ENCODE measurements at places on chromosomes 1 and 21.

GRCh38 chr1:88036345-88037014 lies 647.6 kb upstream of the PKN2 start:
- no peak for DNase-seq

GRCh38 chr1:179824265-179824664 lies 53.3 kb downstream of the TOR1AIP2 start:
- DNase-seq, result no peak

DNA sequence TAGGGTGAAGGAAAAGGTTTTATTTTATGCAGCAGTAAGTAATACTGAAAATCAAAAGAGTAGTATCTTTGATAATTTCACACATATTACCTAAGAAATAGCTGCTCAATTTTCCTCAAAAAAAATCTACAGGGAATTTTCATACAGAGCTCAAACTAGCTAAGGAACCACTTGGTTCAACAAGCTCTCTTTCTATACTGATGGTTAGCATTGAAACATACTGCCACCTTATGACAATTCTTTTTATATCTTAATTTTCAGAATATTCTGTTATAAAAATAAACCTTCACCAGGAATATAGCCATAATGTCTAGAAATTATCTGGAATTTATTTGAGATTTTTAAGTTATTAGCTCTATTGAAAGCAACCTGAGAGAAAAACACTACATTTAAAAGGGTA lies 142.1 kb downstream of the DPYD start:
- no peak for DNase-seq

DNA sequence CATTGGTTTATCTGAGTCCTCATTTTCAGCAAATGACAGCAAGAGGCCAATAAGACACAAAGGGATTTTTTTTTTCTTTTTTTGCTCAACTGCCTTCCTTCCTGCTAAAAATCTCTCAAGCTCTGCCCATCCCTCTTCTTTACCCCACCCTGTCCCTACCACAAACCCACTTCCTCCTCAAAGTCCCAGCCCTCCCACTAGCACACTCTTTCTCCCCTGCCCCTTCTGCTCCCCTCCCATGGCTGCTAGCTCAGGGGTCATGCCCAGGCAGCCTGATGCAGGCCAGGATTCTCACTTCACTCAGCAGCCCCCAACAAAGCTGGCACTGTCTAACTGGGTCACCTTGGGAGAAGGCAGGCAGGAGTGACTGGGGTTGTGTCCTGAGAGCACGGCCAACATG lies 28.8 kb upstream of the PPP2R5A start:
- peak; percentile 24 for DNase-seq

DNA sequence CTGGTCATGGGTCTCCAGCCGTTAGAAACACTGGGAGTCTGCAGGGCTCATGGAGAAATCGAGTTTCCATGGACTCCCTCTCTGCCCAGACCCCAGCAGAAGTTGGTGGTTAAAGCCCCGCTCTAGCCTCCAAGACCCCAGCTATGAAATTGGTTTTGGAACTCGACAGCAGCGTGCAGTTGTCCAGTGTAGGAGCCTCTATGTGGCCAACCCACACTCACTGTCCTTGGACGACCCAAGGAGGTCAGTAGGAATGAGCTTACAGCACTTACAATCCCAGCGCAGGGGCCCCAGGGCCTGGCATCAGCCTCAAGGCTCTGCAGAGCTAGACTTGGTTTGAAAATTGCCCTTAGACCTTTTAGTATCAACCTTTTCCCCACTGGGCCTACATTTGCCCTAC lies 3.2 kb upstream of the PRDM16 start:
- no peak for DNase-seq

- DNase-seq, result no peak
Observed at GRCh38 chr1:230855886-230856285, 12.4 kb downstream of the C1orf198 start.

- DNase-seq, result no peak
Observed at GRCh38 chr1:244052016-244052727, 1.1 kb downstream of the ZBTB18 start.

DNA sequence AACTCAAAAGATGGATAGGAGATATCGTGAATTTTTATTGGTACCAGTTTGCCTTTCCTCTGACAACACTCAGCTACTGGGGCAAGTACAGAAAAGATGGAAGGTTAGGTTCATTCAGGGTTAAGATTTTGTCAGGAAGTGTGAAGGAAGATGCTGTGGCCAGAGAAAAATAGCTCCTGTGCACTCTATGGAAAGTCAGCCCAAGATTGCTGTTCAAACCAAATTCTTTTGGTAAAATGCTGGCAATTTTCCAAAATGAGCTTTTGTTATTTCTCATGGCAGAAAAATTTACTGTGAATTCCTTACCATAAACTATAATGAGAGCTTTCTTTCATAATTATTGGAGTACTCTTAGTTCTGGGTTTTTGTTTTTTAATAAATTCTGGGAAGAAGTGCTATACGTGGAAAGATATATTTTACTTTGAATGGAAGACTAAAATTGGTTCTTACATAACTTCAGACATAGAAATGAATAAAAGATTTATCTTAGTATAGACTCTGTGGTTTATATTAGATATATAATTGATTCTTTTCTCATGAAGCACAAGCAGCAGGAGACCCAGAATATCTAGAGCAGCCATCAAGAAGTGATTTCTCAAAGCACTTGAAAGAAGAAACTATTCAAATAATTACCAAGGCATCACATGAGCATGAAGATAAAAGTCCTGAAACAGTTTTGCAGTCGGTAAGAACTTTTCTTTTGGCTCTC lies 112.2 kb downstream of the USP25 start:
- no peak for DNase-seq

GRCh38 chr1:213984387-213985208 lies 3.2 kb upstream of the PROX1 start:
- DNase-seq, result no peak

- DNase-seq, result peak; percentile 84
Observed at GRCh38 chr1:26826261-26827105, at the start of gene ZDHHC18. Gene ZDHHC18 (plus strand): TSS chr1:26826688. CDS start chr1:26826805, 117 bp downstream.

DNA sequence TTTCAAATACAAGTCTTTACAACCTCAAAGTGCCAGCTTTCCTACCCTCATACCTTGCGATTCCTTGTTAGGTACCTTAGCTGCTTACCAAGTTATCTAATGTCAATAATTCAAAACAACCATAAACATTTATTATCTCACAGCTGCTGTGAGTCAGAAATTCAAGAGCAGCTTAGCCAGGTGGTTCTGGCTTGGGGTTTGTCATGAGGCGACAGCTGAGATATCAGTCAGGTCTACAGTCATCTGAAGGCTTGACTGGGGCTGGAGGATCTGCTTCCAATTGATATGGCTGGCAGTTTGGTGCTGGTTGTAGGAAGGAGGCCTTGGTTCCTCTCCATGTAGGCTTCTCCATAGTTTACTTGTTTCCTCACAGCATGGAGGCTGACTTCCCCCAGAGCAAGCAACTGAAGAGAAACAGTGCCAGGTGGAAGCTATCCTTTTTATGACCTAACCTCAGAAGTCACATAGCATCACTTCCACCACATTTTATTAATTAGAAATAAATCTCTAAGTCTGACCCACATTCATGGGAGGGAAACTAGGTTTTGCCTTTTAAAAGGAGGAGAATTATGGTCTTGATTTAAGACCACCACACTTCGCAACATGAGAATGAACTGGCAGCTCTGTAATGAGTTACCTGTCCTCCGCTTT lies 103.3 kb upstream of the FGGY start:
- no peak for DNase-seq

DNA sequence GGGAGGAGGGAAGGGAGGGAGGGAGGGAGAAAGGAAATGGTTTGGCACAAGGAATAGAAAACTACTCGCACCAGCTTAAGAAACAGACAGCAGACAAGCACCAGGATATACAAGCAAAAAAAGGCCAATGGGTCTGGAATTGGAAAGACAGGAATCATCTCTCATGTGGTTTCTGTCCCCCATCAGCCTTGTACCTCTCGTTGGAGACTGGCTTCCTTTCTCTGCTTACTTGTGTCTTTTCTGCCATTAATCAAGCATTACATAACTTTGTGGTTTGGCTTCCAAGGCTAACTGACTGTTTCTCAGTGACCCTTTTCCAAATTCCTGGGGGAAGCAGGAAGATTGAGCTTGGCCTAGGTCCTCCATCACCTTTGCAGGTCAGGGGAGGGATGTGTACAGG lies 11.8 kb upstream of the RALGPS2 start:
- DNase-seq, result no peak

DNA sequence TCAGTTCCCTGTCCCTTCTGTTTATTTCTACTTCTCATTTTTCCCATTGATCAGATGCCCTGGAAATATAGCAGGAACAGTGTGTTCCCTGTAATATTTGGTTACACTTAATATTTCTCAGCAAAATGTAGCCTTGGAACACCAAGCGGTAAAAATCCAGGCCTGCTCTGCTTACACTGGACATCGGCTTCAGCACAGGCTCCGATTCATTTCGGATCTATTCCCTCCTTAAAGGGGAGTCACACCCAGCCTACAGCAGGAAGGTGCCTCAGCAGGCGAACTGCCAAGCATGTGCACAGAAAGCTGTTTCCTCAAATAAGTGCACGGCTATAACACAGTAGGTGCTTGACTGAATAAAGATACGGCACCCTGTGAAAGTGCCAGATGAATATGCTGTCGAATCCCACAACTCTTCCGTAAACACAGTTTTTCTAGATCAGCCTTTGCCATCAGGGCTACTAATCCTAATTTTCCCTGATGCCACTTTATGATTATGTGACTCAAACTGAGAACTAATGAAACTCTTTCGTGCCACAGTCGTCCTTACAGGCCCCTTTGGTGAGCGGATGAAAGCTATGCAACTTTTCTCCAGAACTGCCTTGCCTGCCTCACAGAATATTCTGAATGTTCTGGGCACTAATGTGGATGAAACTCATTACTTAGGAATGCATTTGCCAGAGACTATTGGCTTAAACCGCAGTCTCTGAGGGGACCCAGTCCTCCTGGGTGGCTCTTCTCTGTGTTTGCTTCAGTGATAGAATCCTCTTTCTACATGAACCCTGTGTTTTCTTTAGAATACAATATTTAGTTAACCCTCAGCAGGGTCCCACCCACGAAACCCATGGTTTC lies 275.5 kb upstream of the RUNX1 start:
- DNase-seq, result no peak

GRCh38 chr1:190169311-190170067 lies 308.2 kb downstream of the BRINP3 start:
- no peak for DNase-seq

DNA sequence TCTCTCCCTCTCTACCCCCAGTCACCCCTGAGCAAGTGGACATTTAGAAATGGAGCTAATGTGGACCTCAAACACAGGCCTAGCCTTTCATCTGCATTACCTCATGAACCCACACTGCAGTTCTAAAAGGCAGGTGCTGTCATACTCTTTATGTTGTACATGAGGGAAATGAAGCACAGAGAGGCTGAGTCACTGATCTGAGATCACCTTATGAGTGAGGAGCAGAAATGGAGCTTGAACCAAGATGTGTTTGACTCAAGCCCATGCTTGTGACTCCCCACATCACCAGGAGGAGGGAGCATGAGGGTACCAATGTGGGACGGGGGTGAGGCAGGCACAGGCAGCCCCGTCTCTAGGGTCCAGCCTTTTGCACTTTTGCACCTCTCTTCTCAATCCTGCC lies 702.8 kb downstream of the PTPRU start:
- no peak for DNase-seq

DNA sequence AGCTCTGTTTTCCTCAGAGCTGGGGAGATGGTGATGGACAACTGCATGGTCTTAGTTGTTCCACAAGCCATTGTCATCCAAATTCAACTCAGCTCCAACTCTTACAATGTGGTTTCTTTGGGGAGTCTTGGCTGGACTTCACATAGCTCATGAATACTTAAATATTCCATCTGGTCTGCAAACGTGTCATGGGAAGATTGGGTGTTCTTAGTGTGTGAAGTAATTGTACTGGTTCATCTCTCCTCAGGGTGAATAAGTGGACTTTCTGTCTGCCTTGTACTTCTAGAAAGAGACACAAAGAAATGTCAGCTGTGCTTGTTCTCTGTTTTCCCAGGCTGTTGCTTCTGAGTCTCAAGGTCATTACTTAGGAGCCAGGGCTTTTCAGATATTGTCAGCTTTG lies 106.6 kb downstream of the VPS13D start:
- no peak for DNase-seq

- no peak for DNase-seq
Observed at GRCh38 chr1:232587141-232588008, 42.6 kb downstream of the SIPA1L2 start.

DNA sequence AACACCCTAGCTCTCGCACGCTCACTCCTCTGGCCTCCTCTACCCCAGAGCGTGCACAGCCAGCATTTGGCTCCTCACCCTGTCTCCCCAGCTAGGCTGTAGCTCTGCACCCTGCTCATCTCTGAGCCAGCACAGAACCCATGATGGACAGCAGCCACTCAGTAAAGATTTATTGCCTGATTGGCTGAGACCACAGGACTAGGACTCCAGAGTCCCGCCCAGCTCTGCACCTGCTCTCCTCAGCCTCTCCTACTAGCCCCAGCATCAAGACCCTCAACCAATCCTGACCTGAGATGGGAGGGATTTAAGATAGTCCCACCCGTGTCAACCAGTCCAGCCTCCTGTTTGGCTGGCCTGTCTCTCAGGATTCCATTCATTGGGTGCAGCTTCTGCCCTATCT lies 9.3 kb downstream of the C1QB start:
- DNase-seq, result no peak

DNA sequence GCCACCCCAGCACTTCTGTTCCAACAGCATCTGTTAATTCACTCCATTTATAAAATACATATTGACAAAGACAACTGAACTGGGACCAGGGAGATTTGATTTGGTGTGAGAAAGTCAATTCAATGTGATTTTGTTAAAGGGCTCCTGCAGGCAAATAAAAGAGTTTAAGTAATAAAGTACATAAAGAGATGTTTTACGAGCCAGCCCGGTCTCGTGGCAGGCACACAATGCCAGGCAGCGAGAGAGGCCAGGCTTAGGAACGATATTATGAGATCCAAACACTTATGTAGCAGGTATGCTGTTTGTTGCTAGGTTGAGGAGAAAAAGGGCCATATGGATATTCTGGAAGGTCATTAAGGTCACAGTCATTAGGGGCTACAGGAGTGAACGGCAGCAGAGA lies 227.1 kb downstream of the KCTD3 start:
- DNase-seq, result no peak

GRCh38 chr1:243179720-243180119 lies 75.4 kb downstream of the CEP170 start:
- DNase-seq, result no peak

DNA sequence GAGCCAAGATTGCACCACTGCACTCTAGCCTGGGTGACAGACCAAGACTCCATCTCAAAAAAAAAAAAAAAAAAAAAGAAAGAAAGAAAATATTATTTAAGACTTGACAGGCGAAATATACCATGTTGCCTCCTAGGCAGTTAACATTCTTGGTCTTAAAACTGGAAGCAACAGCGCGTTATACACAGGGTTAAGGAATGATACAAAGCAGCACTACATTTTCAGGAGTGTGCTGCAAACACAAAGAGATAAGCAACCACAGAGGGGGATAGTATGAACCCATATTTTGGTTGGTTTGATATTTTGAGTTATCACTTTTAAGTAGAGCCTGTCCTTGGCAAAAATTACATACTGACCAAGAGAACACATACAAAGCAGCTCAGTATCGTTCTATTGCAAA lies 25.1 kb downstream of the USP24 start:
- no peak for DNase-seq

GRCh38 chr1:45304311-45305081 lies 22.2 kb upstream of the HPDL start:
- peak; percentile 25 for DNase-seq

- no peak for DNase-seq
Observed at GRCh38 chr1:31605908-31606427, 11.5 kb upstream of the HCRTR1 start.

- no peak for DNase-seq
Observed at GRCh38 chr1:108113496-108113895, 86.6 kb downstream of the SLC25A24 start.
